ENCODE measurements at places on chromosomes 7 and 10.

GRCh38 chr10:77490534-77491314 lies 146.9 kb downstream of the KCNMA1 start:
- no peak for DNase-seq

- no peak for DNase-seq
Measured at GRCh38 chr7:118218413-118219156, 5.9 kb upstream of the ANKRD7 start.

GRCh38 chr7:137755427-137755826 lies 91.3 kb downstream of the DGKI start:
- no peak for DNase-seq

- peak; percentile 78 for DNase-seq
Measured at GRCh38 chr10:89206402-89207180, 526 bp downstream of the CH25H start.

GRCh38 chr10:103761075-103761920 lies 94.1 kb downstream of the SH3PXD2A start:
- DNase-seq, result no peak

DNA sequence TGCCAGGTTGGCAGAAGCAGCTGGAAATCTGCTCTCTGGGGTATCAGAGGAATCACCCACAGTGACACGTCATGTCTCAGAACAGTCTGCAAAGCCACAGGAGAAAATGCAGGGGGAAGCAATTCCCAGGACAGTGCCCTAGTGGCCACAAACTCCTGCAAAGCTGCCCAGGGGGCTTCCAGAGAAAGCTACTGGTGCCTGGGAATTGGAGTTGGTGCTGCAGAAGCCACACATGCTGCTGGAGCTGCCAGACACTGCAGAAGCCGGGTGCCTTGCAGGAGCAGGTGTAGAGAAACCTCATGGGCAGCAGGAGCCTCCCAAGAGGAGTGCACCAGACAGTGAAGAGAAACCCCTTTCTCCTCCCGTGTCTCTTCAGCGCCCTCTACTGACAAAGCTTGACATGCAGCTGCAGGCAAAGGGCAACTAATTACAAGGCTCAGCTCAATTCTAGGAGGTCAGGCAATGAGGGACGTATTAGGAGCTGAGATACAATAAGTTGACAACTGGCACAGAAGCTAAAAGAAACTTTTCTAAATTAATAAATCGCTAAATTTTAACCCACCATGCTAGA lies 30.2 kb upstream of the NUB1 start:
- DNase-seq, result peak; percentile 71

GRCh38 chr7:149714081-149714909 lies 59.1 kb downstream of the ZNF467 start:
- peak; percentile 95 for DNase-seq

DNA sequence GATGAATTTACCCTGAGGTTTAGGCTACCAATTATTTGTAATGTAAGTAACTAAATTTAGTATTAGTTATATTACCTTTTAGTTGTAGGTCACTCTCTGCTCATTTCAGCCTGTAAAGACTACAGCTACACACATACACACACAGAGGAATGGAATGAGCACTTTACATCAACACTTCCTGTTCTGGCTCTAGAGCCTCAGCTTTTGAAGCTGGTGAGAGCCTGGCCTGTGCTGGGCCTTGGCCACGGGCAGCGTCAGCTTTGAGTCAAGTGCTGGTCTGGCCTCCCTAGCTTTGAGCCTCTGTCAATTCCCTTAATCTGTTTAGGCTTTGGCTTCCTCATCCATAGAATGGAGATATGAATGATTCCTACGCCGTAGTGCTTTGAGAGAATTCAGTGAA lies 141.7 kb downstream of the EGFR start:
- DNase-seq, result no peak

DNA sequence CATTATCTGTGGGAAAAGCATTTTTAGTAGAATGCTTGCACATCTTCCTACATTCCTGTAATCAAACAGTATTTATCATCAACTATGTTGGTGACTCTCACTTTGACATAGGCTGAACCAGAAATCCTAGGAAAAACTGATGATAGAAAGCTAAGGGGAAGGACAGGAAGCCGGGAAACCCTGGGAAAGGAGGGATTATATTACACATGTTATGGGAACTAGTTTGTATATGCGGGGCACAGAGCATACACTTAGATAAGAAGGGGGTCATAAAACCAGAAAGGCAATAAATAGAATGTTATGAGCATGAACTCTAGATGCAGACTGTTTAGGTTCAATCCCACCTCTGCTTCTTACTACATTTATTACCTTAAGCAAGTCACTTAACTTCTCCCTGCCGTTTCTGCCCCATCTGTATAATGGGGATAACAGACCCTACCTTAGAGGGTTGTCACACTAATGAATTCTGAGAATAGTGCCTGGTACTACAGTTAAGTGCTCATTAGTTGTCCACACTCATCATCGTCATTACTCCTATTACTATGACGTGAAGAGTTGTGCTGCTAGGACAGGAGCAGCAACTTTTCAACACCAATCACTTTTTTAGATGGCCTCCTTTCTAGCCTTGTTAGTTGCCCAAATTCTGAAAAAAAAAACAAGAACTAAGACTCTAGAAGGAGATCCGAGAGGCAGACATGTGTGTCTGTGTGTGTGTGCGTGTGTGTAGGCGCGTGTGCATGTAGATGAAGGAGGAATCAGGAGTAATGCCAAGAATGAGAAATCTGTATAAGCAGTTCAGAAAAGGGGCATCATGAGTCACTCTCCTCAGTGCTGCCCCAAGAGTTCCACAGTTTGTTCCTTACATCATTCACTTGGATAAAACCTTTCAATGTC lies 52.2 kb downstream of the KMT2C start:
- no peak for DNase-seq

DNA sequence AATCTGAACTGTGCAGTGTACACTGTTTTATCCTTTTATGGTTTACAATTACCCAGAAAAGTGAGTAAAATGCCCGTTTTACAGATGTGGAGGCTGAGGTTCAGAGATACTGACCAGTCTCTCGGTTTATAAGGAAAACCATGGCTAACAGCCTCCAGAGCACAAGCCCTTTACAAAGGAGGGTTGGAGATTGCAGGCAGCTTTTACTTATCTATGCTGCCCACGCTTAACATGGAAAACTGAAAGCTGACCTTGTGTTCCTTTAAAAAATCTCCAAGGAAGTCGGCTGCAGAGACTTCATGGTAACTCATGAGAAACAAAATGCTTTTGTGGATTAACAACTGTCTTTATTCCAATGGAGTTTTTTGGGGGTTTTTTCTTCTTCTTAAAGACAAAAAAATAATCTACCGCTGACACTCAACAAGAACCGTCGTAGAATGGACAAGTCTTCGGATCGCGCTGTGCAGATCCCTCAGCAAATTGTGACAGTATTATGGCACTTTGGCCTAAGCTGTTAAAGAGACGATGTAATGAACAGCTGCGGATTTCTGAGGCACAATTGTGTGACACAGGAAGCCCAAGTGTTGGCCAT lies 654 bp upstream of the SLF2 start:
- DNase-seq, result no peak

DNA sequence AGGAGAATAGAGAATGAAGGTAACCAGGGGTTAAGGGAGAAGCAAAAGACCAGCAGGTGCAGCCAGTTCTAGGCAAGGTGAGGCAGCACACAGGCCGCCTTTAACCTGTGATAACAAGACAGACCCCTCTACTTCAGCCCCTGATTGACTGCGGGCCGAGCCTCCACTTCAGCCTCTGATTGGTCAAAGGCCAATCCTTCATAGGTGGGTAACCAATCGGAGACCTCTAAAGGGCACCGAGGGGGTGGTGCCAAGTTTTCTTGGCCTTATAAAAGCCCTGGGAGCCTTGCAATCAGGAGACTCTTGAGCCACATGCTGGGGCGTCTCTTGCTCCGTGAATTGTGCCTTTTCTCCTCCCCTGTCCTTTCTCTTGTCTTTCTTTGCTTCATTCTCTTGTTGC lies 98.8 kb downstream of the ELFN1 start:
- DNase-seq, result no peak

DNA sequence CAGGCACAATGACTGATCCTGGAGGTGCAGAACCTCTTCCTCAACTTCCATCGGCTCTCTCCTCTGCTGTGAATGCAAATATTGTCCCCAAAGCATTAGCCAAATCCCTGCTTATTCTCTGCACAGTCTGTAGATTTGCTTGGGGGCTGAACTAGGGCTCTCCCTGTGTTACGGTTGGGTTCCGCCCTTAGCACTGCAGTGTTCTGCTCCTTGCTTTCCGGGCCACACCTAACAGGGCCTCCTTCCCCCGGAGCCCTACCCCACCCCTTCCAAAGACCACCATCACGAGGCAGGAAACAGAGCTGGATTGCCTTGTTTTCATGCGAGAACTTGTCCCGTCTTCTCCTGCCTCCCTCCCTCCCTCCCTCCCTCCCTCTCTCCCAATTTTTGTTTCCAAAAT lies 36.6 kb downstream of the SLC25A28 start:
- DNase-seq, result no peak

GRCh38 chr7:37096341-37096740 lies 352.3 kb downstream of the ELMO1 start:
- DNase-seq, result no peak

DNA sequence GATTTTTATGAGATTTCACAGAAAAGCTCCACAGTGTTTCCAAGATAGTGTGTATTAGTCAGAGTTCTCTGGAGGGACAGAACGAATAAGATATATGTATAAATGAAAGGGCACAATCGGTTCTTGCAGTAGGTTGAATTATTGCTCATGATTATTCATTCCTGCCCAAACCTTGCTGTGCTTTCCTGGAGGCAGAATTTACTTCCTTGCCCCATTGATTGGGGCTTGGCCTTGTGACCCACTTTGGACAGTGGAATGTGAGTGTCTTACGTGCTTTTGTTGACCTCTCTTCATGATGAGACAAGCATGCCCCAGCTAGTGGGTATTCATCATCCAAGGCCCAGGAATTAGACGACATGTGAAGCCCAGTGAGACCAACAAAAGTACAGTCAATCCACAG lies 53.0 kb upstream of the ABCB5 start:
- no peak for DNase-seq

GRCh38 chr10:129465796-129466702 lies 992 bp upstream of the MGMT start:
- DNase-seq, result peak; percentile 60

GRCh38 chr7:84364708-84365107 lies 170.1 kb upstream of the SEMA3A start:
- DNase-seq, result no peak

DNA sequence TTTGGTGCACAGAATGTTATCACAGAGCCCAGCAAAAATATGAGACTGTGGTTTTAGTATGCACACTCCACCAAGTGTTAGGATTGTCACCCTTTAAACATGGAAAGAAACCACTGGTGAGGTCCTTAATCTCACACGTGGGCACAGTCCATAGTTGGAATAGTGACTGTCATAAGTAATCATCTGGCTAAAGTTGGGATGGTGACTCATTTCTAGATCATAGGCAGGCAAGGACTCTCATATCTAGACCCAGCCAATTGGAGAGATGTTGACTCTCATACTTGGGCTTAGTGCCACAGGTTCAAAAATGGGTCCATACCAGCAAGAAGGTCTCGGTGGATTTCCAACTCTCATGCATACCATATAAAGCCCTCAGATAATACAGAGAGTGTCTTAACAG lies 39.6 kb upstream of the ZNF680 start:
- DNase-seq, result no peak

DNA sequence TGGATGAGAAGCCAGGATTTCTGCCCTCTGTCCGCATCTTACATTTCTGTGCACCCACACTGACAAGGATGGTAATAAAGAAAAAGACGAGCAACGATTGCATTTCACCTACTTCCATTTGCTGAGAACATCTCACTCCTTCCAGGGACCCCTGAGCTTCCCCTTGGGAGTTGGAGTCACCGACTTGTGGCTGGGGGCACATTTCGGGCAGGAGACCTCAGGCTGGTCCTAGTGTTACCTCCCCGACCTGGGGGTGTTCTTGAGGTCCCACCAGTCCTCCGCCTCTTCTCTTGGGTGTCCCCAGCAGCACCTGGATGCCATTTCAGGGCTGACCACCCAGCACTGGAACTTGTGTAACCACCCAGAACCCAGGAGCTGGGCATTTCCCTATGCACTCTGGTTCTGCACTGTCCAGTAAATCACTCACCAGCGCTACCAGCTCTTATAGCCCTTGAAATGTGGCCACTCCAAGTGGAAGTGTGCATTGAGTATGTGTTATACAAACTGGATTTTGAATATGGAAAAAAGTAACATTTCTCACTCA lies 84.9 kb downstream of the LANCL2 start:
- no peak for DNase-seq

DNA sequence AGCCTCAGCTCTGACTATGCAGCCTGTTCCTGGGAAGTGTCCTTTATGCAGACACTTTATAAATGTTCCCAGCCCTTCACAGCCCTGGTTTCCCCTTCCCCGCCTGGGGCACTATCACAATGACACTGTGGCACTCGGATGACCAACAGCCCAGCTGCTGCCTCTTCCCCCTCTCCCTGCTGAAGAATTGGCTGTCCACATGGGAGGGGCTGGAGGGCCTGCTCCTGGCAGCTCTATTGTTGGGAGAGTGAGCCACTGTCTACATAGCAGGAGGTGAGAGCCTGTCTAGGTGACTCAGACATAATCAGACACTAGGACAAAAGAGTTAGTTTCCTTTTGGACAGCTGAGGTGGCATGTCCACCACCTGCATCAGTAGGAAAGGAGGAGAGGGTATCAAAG lies 437.5 kb downstream of the PLXNA4 start:
- no peak for DNase-seq

DNA sequence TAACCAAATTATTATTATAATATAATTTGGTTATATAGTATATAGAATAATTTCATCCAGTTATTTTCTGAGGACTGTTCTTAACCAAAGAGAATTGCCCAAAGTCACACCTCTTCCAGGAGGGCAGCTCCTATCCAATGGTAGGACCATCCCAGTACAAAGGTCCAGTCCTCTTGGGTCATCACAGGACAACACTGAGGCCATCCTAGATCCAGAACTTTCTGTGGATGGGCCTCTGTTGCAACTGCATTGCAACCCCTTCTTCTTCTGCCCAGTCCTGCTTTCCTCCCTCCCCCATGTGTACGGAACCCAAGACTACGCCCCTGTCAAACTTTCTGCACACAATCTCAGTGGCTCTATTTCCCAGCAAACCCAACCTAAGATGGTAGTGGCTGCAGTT lies 5.4 kb upstream of the HABP2 start:
- no peak for DNase-seq

DNA sequence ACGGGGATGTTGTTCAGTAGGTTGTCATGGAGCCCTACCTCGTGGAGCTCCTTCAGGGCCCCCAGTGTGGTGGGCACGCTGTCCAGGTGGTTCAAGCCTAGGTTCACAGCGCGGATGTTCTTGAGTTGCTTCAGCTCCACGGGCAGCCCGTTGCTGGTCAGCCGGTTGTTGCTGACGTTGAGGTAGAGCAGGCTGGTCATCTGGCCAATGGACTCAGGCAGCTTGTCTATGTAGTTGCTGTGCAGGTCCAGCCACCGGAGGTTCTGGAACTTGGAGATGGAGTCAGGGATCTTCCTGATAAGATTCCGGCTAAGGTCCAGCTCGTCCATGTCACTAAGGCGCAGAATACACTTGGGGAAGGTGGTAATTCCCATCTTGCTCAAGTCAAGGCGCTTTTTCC lies 26.0 kb downstream of the LRRC18 start:
- no peak for DNase-seq

- no peak for DNase-seq
Measured at GRCh38 chr7:158754746-158755444, 50.3 kb upstream of the NCAPG2 start.

All from activated CD4-positive, alpha-beta T cell treated with anti-CD3 and anti-CD28 coated beads, Interleukin-2, amount 10 ng/mL, durations not matched to agents 24 days and 14 days (primary cell).